Small intestine (tissue), 16 donors: ENCODE measurements at places on chromosomes 1 and 21. TPM values are rescaled to one million over a fixed set of nuclear protein-coding genes. Genes with fewer than 3 reads are reported as not detected.

- H3K36me3 ChIP-seq, result no peaks in the 10 kb centered on the region
- no peak overlapping the region for H3K4me3 ChIP-seq
- no peaks in the 10 kb centered on the region for H3K27me3 ChIP-seq
- no peak overlapping the region for H3K27ac ChIP-seq
- no peak for DNase-seq
These were observed 98.0 kb upstream of the DEPDC1 start for GRCh38 chr1:68594851-68595250.

The ALX3 gene
- not detected for polyA plus RNA-seq

- H3K36me3 ChIP-seq, result peaks cover 2% of the 10 kb centered on the region
- no peaks in the 10 kb centered on the region for H3K27me3 ChIP-seq
- H3K4me3 ChIP-seq, result no peak overlapping the region
- no peak for DNase-seq
- H3K27ac ChIP-seq, result no peak overlapping the region
These were observed 33.8 kb downstream of the STPG1 start for GRCh38 chr1:24379733-24380315.

DNA sequence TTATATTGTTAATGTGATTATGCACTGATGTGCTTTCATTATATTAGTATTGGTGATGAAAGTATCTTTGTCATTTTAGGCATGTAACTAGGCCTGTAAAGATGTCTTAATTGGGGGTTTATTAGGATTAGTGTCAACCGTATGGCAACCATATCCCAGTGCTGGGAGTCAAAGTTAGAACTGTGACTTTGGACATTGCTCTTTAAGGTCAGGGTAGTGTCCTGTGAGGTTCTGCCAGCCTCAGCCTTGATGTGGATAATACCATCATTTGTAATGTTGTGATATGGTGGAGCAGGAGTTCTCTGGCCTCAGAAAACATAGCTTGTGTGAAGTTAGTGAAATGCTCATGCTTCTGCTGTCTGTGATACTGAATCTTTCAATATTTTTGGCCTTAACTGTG lies 59.4 kb downstream of the LAMC1 start:
- DNase-seq, result no peak
- H3K4me1 ChIP-seq, result no peaks in the 10 kb centered on the region
- no peak overlapping the region for H3K27ac ChIP-seq
- H3K36me3 ChIP-seq, result no peaks in the 10 kb centered on the region
- H3K27me3 ChIP-seq, result no peaks in the 10 kb centered on the region

DNA sequence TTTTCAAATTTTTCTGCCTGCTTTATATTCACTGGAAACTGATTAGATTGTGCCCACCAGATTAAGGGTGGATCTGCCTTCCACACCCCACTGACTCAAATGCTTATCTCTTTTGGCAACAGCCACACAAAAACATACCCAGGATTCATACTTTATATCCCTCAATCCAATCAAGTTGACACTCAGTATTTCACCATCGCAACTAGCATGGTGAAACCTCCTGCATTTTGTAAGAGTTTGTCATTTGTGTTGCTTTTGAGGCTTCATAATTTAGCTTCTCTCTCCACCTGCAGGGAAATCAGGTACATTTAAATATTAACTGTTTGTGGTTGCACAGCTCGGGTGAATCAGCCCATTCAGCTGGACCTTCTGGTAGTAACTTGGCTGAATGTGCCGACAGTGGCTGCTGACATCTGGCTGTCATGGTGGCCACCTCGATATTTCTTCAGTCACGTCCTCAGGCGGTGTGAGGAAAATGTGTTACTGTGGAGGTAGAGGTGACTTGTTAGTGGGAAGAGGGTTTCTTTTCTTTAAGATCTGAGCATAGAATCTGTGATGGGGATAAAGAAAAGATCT lies 224.0 kb downstream of the PTBP2 start:
- no peak overlapping the region for H3K4me3 ChIP-seq
- H3K27ac ChIP-seq, result no peak overlapping the region
- no peaks in the 10 kb centered on the region for H3K36me3 ChIP-seq
- H3K4me1 ChIP-seq, result no peaks in the 10 kb centered on the region

DNA sequence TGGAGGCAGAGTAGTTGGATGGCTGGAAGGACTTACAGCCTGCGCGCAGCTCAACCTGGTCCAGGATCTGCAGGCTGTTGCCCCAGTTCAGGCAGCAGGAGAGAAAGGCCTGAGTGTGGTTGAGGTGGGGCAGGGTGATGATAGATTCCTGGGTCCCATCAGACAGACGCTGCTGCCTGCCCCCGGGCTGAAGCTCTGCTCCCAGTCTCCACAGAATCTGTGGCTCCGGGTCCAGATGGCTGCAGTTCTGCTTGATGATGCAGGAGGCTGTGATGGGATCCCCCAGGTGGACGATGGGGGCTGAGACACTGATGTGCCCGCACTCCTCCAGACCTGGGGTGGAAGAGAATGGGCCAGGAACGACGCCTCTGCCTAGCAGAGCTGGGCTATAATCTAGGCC lies 7.4 kb downstream of the CSF3R start:
- no peaks in the 10 kb centered on the region for H3K36me3 ChIP-seq
- no peak for DNase-seq
- no peak overlapping the region for H3K4me3 ChIP-seq
- no peaks in the 10 kb centered on the region for H3K4me1 ChIP-seq

DNA sequence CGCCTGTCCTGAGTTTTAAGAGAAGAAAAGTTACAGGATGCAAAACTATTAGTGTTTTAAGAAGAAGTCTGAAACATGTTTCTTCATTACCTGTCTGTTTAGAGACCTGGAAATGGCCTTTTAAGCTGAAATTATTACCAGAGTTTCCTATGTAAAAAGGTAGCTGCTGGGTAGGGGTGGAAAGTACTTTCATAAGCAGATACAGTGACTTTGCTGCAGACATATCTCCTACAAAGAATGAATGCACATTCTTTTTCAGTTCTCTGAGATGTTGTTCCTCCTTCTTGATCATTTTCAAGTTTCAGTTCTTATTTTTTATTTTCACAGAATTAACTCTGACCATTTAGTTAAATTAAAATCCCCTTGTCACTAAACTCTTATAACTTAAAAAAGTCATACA lies 1329.6 kb downstream of the KCNT2 start:
- no peaks in the 10 kb centered on the region for H3K36me3 ChIP-seq
- H3K4me1 ChIP-seq, result no peaks in the 10 kb centered on the region
- H3K27me3 ChIP-seq, result no peaks in the 10 kb centered on the region
- H3K4me3 ChIP-seq, result no peak overlapping the region
- DNase-seq, result no peak
- no peak overlapping the region for H3K27ac ChIP-seq

GRCh38 chr1:219670426-219671149 lies 57.7 kb upstream of the ZC3H11B start:
- H3K27ac ChIP-seq, result no peak overlapping the region
- H3K27me3 ChIP-seq, result no peaks in the 10 kb centered on the region
- DNase-seq, result no peak
- H3K4me3 ChIP-seq, result no peak overlapping the region

DNA sequence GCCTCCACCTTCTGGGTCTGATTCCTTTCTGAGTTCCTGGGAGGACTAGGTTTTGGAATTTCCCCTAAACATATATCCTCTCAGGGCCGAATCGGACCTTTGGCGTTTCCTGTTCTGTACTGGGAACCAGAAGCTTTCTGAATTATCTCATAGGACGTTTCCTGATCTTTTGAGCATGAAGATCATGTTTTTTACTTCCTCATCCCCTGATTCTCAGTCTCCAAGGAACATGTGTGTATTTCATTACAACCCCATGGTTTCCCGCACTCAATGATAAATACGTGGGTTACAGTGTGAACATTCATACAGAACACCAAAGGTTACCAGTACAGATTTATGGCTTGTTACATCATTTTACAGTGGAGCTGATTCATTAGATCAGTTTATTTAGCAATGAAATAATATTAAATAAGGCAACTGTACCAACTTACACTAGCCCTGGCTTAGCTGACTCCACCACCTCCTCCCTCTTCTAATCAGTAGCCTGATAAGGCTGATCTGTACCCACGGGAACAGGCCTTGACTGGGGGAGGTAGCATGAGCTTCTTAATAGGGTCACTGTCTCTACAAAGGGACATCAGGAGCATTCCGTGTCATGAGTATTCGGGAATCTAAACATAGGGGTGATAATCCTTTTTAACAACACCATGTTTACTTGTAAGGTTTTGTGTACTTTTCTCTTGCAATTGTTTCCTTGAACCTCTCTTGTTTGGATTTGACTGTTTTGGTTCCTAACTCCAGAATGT lies 57.8 kb upstream of the ERRFI1 start:
- no peaks in the 10 kb centered on the region for H3K36me3 ChIP-seq
- H3K4me3 ChIP-seq, result no peak overlapping the region
- peak overlapping the region; percentile 86 for H3K27ac ChIP-seq
- H3K27me3 ChIP-seq, result no peaks in the 10 kb centered on the region
- peak; percentile 92 for DNase-seq
- H3K4me1 ChIP-seq, result peaks cover 4% of the 10 kb centered on the region

The F5 gene
- under 0.01 TPM for polyA plus RNA-seq

GRCh38 chr1:66644331-66644730 lies 107.9 kb upstream of the DYNLT5 start:
- no peak overlapping the region for H3K4me3 ChIP-seq
- no peak overlapping the region for H3K27ac ChIP-seq
- no peak for DNase-seq
- H3K4me1 ChIP-seq, result no peaks in the 10 kb centered on the region

DNA sequence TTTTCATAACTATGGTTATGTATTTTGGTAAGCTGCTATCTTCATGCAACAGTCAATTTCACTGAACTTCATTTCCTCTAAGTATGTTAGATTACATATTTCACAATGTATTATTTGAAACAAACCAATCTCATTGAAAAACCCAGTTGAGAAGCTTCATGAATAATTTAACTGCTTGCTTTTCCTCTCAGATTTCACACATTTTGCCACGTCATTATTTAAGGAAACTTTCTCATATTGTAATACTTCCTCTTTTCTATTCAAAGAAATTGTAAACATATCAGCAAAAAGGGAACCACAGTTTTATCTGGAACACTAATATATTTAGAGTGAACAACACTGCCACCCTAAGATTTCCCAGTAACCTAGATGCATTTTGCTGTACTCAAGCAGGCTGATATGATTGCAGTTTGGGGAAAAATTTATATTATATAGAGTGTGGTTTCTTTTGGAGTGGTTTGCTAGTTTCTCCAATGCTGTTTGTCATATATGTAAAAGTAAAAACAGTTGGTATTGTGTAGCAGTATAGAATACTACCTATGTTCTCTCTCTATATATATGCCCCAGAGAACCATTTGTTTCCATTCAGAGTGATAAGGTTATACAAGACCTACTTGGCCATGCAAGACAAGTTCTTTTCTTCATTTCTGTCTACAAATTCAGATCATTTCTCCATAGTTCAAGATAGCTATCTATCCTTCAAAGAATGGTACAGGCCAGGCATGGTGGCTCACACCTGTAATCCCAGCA lies 28.4 kb upstream of the AHCTF1 start:
- no peak for DNase-seq
- H3K27ac ChIP-seq, result no peak overlapping the region
- H3K27me3 ChIP-seq, result no peaks in the 10 kb centered on the region
- no peaks in the 10 kb centered on the region for H3K36me3 ChIP-seq
- H3K4me3 ChIP-seq, result no peak overlapping the region
- H3K4me1 ChIP-seq, result no peaks in the 10 kb centered on the region

- H3K4me1 ChIP-seq, result no peaks in the 10 kb centered on the region
- H3K27me3 ChIP-seq, result no peaks in the 10 kb centered on the region
- no peak for DNase-seq
- H3K27ac ChIP-seq, result peak overlapping the region; percentile 66
- no peak overlapping the region for H3K4me3 ChIP-seq
These were observed 268.9 kb downstream of the HHAT start for GRCh38 chr1:210597555-210598134.

The IGSF8 gene
- 13.5 TPM for polyA plus RNA-seq

The PLEKHN1 gene
- polyA plus RNA-seq, result 0.89 TPM

The BARHL2 gene
- not detected for polyA plus RNA-seq

The C4BPB gene
- 1.1 TPM for polyA plus RNA-seq

DNA sequence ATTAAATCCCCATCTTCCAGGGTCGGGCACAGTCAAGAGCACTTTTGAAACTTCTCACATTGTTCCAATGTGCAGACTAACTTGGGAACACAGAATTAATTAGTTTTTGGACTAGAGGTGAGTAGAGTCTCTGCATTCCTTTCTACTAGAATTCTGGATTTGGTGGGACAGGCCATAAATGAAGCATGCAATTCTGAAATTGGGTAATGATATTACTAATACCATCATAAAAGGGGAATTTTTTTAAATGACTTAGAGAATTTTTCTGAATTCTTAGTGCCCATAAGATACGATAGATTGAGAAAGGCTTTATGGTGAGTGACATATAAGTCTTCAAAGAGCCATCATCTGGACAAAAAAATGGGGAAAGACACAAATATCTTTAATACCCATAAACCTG lies 41.8 kb downstream of the ADAMTS5 start:
- H3K4me3 ChIP-seq, result no peak overlapping the region
- H3K4me1 ChIP-seq, result no peaks in the 10 kb centered on the region
- DNase-seq, result no peak
- no peak overlapping the region for H3K27ac ChIP-seq
- no peaks in the 10 kb centered on the region for H3K27me3 ChIP-seq

- H3K27me3 ChIP-seq, result no peaks in the 10 kb centered on the region
- no peak for DNase-seq
- H3K4me1 ChIP-seq, result no peaks in the 10 kb centered on the region
- H3K27ac ChIP-seq, result peak overlapping the region; percentile 96
- no peak overlapping the region for H3K4me3 ChIP-seq
- H3K36me3 ChIP-seq, result no peaks in the 10 kb centered on the region
These were observed 10.6 kb upstream of the S100A11 start for GRCh38 chr1:152047413-152047729.

The ADCY10 gene
- polyA plus RNA-seq, result 0.40 TPM

The C1orf94 gene
- polyA plus RNA-seq, result not detected
